AG08396 (cell line): ENCODE measurements at places on chromosomes 13 and 19.

GRCh38 chr19:35757231-35757748 is 461 bp upstream of the HSPB6 start:
- peak; percentile 76 for DNase-seq

- DNase-seq: peak; percentile 54
Measured at GRCh38 chr19:17775245-17775927, 19.6 kb upstream of the B3GNT3 start.

DNA sequence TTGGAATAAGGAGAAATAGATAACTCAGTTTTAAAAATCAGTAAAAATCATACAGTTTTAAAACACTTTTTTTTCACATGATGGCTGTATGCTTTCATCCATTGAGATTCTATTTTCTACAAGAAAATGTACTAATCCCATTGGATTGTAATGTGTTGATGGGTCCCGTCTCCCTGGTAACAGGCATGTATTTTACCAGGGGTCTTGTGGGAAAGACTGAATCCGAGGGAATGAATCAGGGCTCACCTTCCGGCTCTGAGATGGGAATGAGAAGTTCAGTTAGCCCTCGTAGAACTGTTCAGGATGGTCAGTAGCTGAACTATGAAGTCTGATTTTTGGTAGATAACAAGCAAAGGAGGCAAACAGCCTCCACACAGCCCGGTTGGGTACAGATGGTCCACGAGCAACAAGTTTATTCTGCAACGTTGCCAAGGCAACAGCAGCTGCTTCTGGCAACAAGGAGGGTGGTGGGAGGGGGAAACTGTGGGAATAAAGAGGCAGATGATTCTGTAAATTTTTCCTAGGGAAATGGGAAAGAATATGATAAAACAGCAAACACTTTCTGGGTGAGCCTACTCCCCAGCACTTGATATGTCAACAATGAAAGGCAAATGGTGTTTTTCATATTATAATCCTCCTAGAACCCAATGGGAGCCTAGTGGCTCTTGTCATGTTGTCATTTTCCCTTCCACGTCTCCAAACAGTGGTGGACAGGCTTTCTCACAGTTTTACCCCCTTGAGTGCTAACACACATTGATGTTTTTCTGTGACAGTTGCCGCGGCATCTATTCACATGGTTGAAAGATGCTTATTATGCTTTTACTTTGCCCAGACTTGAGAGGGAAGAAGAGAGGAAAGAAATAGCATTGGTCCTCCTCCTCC is 12.4 kb upstream of the SIAH3 start:
- no peak for DNase-seq

DNA sequence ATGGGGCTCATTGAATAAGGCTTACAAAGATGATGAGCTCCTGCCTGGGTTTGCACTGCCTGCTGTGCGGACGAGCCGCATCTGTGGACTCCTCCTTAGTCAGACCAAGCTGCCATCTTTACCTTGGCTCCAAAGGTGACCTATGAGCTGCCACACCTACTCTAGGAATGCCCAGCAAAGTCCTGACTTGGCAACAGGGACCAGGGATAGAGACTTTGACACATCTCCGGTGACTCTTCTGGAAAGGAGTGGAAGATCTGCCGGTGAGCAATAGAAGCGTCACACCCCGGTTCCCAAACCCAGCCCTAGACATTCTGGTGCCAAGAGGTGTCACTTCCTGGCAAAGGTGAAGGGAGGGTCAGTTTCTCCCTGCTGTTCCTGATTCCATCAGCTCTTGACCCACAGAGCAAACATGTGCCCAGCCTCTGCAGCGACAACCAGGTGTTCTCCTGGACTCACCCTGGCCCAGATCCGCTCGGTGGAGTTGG is 50.2 kb upstream of the GTF3A start:
- DNase-seq: no peak

DNA sequence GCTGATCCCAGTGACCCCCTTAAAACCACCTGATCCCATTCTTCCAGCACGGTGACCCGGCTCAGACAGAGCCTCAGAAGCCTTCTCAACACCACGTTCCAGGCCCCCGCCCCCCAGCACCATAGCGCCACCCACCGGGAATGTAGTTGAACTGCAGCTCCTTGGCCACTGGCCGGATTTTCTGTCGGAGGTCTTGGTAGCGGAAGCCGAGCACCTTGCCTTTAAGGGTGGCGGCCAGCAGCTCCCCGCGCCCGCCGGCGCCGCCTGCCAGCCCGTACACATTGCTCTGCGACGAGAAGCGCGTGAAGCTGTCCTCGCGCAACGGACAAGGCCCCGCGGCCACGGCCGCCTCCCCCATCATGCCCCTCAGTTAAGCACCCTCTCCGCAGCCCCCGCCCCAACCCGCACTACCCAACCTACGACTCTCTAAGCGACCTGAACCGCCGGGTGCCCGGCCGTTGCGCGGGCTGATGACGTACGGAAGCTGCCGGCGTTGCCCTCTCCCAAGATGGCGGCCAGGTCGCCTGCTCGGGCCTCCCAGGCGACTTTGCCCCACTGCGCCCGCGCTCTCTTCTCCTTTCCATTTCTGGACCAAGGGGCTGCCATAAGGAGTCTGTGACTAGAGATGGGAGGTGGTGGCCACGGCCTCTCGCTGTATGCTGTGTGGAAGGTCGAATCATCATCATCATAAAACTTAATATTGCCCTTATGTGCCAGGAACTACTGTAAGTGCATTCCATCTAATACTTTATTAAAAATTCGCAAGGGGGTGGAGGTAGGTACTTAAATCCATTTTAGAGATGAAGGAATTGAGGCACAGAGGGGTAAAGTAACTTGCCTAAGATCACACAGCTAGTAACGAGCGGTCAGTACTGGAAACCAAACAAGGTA is at the start of gene KPTN:
KPTN (minus strand) TSS at position 420 of the 891 bp plus-strand sequence; CDS start at position 361, 59 bp downstream.
- peak; percentile 98 for DNase-seq

DNA sequence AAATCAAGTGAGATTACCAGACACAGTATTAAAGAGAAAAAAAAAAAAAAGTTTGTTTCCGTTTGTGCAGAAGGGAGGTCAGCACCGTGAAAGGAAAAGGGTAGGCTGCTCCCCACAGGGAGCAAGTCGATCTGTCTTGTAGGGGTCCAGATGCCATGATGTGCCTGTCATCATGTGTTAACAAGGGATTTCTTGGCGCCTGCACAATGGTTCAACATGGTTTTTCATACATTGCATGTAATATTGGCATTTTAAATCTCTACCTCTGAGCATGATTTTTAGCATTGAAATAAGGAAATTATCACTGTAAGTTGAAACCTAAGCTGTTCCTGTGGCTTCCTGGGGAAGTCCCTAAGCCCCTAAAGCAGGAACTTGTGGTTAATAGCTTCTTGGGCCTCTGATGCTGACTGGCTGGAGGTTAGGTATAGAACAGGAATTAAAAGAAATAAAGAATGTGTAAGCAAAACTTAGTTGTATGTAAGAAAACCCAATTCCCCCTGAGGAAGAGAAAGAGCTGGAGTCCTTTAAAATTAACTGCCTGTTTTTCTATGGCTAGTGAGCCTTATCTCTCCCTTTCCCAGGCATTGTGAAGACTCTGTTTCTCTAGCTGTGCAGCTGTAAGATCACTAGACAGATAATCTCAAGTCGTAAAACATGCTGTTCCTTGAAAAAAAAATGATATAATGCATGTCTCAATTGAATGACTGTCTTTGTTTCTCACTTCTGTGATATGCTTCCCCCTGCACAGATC is 7.4 kb upstream of the FCGBP start:
- DNase-seq: no peak

GRCh38 chr19:8332976-8333766 is 9.9 kb downstream of the KANK3 start:
- DNase-seq: no peak

DNA sequence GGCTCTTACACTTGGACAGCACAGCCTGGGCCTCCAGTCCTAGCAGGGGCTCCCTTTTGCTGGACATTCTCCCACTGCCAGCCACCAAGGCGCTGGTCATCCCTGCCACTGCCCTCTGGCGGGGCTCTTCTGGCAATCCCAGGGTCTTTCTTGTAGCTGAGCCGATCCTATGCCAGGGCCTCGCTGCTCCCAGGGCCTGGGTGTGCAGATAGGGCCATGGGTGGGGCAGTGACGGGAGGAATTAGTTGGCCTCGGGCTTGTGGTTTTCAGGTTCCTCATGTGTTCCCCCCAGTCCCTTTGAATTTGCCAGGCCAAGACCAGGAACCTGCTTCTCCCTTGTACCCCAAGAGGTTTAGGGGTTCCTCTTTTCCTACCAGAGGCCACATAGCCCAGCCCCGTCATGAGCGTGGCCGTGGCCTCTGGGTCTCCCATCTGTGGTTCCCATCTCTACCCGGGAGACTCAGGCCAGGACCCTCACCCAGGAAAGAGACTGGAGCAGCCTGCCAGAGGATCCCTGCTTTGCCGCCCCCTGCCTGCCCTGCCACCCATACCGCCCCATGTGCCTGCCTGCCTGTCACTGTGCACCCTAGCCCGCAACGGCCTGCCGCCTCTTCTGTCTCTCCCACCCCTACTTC is 26.2 kb downstream of the TMED1 start:
- DNase-seq: no peak

DNA sequence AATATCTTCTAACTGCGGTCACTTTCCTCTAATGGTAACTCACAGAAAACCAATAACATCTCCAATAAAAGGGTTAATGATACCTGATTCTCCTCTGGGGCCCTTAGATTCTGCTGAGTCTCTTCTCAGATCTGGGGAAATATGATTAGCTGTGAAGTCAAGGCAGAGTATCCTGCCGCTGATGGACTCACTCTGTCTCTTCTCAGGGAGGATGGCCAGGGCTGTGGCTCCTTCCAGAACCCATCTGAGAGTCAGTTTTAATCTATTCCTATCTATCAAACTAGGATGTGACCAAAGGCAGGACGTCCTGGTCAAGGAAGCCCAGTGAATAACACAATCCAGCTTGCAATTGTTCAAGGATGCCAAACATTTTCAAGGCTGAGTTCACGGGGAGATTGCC is 109.8 kb downstream of the SLC10A2 start:
- no peak for DNase-seq

DNA sequence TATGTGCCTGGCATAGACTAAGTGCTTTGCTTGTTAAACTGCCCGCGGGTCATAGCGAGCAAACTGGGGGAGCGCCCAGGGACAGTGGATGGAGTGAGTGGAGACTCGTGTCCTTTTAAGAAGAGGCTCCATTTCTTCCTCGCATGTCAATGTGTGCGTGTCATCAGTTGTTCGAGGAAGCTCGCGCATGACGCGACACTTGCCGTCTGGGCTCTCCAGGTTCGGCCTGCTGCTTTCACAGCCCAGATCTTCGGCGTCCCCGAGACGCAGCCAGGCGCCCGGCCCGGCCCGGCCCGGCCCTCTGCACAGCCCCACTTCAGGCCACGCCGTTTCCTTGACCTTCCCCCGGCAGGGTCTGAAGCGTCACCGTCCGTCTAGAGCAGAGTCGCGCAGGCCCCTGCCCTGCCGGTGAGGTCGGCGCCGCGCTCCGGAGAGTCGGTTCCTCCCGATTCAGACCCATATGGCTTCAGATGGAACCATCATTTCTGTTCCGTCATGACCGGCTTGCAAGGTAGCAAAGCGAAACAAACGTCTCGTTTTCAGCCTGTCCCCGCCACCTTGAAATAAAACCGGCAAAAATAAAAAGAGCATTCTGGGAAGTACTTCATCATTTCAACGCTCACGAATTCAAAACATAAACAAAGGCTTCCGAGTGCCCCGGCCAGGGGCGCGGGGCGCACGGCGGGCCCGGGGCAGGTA is 599 bp upstream of the ARHGEF7 start:
- peak; percentile 58 for DNase-seq

GRCh38 chr13:66528944-66529576 is 701.1 kb downstream of the PCDH9 start:
- DNase-seq: no peak

- DNase-seq: no peak
Measured at GRCh38 chr13:91946498-91947070, 548.2 kb downstream of the GPC5 start.

DNA sequence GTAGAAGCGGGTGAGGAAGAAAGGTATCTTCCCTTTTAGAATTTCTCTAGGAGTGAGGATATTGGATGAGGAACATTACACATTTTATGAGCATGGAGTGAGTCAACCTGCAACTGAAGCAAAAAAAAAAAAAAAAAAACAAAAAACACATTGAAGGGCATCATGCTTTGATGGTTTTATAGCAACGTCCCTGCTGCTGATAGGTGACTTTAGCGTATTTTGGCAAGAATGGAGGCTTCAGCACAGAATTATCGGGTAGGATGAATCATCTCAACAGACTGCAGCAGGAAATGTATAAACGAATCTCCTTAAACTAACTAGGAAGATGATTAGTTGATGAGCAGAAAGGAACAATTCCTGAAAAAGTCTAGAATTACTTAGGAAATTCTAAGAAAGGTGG is 1359.6 kb upstream of the ATXN8OS start:
- no peak for DNase-seq

GRCh38 chr13:32632343-32632909 is 46.2 kb downstream of the PDS5B start:
- no peak for DNase-seq

DNA sequence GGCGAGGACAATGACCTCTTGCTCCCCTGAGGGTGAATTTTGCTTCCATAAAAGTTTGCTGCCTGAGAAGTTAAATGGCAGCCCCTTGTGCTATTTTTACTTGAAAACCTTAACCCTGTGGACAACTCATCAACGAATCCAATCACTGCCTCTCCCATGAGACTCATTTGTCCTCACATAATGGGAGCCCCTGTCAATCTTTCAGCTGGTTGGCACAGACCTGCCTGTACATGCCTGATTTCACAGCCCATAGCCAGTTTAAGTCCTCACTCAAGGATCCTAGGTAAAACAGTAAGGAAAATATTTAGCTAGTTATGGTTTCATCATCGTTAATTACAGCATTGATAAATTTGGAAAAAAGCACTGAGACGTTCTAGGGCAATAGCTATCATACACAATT is 207.4 kb downstream of the NHLRC3 start:
- DNase-seq: no peak

DNA sequence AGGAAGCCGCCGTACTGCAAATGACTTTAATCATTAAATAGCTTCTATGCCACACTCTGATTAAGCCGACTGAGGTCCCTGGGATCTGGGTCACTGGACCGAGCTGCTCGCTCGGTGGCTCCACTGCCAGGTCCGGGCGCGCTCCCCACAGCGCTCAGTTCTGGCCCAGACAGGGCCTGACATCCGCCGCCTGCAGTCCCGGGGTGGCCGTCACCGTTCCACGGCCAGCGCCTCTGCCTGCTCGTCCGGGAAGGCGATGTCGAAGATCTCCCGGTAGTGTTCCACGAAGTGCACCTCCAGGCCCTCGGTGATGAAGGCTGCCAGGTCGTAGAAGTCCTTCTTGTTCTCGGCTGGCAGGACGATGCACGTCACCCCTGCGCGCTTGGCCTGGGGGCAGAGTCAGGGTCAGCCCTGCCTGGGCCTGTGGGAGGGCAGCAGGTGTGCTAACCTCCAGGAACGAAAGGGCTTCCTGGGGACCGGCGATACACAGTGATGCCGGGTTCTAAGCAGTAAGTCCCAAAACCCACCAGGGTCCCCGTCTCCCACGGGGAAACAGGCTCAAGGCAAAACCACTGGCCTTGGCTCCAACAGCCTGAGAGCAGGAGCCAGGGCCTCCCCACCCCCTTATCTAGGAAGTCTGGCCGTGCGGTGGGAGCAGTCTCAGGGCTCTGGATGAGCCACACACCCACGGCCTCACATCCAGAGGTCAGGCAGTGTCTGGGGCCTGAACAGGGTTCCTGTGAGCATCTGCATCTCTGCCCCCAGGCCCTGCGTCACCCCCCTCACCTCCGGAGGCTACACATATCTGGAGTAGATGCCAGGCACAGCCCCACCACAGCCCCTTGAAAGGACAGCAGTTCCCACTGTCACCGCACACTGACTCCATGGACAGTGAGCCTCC is 2.0 kb downstream of the RPL36 start:
- DNase-seq: no peak
